Stimulated activated naive CD8-positive, alpha-beta T cell treated with anti-CD3 and anti-CD28 coated beads, Interleukin-15, Interleukin-2, amounts not matched to agents 100 U/mL and 50 U/mL, for 24 hours (primary cell): ENCODE measurements at places on chromosomes 2 and 18.

DNA sequence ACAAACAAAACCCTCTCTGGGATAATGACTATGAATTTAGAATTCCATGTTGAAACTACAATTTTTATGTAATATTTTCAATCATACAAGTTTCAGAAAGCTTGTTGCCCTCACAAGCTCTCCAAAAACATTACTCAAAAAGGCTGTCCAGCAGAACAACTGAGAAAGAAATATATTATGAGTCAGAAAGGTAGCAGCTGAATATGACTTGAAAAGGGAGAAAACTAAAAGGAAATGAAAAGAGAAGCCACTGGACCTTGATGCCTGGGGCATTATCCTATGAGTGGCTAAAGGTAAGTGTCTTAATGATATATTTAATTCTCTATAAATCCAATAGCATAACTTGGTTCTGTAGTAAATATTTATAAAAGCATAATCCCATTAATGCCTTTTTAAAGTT is 61.8 kb downstream of the NXPH2 start:
- DNase-seq = no peak

DNA sequence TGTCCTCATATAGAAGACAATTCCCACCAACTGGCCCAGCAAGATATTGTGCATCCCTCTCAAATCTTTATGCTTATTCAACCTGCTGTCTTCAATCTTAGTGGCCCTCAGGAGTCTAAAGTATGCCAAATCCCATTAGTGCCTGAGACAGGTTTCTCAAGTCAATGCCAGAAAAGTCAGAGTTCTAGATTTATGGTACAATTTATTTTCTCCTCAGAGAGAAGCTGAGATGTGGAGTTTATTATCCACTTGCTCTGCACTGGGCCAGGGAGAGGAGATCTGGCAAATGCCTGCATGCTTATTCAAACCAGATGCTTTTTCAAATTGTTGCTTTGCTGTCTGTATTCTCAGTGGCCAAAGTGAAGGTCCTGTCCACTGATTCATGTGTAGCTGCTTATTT is 825.2 kb downstream of the METTL4 start:
- no peak for DNase-seq

GRCh38 chr2:41387519-41387918 is 660.3 kb upstream of the PKDCC start:
- no peak for DNase-seq

GRCh38 chr2:37616677-37617005 is 54.8 kb downstream of the CDC42EP3 start:
- DNase-seq = no peak

- no peak for DNase-seq
Observed at GRCh38 chr2:162025121-162025911, 48.7 kb downstream of the DPP4 start.

DNA sequence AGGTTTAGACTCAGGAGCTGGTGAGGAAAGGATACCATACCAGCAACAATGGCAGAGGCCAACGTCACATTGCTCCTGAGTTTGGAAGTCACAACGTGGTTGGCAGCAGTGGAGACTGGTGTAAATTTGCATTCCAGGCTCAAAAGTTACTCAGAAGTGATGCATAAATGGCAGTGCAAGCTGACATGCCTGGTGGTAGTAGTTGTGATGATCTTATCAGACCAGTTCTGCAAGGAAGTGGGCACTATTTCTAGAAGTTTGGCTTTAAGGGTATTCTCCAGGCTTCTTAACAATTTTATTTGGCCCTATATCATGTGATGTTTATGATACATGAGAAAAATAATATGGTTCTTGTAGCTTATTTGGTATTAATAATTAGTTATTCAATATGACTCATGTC is 37.8 kb downstream of the CXCR4 start:
- no peak for DNase-seq

DNA sequence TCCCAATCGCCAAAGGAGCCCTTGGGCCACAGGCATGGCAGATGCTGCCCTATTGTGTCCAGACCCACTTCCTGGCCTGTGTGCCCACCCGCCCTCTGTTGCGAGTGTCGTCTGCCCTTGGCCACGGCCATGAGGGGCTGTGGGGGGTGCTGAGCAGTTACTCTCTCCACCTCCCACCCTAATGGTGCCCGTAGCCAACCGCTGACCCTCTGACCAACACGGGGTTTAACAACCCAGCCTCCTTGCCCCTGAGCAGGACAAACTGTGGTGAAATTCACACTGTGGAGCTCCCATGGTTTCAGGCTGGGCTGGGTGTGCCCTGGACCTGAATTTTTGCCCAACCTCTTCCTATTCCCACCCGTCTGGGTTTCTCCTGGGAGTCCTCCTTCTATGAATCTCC is 145.7 kb upstream of the HDAC4 start:
- no peak for DNase-seq

DNA sequence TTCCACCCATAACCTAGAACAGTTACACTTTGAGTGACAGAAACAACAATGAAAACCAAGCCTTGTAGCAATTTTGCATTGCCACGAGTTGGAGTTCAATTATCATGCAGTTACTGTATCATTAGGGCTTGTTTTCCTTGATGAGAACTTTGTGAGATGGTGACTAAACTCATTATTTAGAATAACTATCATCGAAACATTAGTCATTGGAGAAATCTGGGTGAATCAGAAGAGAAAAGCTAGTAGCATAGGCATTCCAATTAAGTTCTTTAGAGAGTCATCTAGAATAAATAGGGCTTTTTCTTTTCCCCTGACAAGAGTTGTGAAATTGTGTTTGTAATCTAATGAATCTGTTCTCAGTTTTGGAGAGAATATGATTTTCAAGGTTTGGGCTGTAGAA is 122.8 kb upstream of the DOCK10 start:
- DNase-seq = no peak

GRCh38 chr2:98102878-98103277 is 15.9 kb downstream of the VWA3B start:
- no peak for DNase-seq

- no peak for DNase-seq
Observed at GRCh38 chr18:67068608-67069007, 447.9 kb downstream of the DSEL start.

DNA sequence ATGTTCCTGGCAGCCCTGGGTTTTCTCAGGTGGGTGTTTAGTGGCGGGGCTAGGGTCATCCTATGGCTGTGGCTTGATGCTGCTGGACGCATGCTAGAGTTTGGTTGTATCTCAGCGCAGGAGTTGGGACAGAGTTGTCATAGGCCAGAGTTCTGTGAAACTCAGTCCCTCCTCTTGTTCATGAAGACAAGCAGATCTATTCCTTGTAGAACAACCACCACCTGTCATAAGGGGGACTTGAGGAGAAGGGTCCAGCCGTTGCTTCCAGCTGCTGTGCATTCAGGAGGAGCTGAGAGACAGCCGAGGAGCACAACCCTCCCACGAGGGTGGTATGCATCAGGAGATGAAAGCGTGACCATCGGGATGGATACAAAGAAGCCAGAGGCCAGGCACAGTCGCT is 26.4 kb downstream of the DCDC2C start:
- no peak for DNase-seq

GRCh38 chr2:109272461-109272860 is 143.5 kb downstream of the SH3RF3 start:
- no peak for DNase-seq

GRCh38 chr18:31684279-31685096 is at the start of gene B4GALT6:
Gene B4GALT6 (minus strand): TSS chr18:31684581. CDS start chr18:31684426, 155 bp downstream.
- DNase-seq = peak; percentile 29

DNA sequence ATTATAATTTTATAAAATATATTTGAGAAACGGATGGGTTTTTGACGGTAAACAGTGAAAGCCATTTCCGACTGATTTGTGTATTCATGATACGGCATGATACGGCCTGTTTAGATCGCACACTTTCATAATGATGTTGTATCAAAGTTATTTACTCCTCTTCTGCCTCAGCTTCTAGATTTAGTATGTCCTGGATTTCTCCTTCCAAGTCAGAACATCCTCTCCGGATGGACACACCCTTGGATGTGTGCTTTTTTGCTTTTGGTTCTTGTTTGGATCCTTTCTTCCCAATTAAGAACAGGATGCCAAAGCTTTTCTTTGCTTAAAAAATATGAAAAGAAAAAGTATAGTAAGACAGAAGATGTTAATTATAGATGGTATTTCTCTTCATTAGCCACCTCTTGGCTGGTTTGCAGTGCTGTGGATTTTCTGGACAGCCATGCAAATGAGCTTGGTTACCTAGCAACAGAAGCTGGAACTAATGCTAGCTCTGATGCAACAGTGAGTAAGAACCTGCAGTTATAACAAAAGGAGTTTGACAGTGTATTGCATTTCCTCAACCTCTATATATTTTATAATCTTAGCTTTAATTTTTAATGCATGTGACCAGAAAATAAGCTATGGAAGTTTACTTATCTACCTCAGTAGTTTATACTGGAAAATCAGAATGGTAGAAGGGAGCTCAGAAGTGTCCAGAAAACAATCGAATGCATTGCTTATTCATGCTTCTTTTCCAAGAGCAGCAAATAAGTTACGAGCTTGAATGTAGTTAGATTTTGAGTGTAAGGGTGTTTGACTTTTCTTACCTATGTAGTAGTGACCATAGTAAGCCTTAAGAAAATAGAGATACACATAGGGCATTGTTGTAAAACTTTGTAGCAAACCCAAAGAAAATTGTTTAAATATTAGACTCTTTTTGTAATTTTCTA is 27.9 kb downstream of the RMND5A start:
- DNase-seq = peak; percentile 27

DNA sequence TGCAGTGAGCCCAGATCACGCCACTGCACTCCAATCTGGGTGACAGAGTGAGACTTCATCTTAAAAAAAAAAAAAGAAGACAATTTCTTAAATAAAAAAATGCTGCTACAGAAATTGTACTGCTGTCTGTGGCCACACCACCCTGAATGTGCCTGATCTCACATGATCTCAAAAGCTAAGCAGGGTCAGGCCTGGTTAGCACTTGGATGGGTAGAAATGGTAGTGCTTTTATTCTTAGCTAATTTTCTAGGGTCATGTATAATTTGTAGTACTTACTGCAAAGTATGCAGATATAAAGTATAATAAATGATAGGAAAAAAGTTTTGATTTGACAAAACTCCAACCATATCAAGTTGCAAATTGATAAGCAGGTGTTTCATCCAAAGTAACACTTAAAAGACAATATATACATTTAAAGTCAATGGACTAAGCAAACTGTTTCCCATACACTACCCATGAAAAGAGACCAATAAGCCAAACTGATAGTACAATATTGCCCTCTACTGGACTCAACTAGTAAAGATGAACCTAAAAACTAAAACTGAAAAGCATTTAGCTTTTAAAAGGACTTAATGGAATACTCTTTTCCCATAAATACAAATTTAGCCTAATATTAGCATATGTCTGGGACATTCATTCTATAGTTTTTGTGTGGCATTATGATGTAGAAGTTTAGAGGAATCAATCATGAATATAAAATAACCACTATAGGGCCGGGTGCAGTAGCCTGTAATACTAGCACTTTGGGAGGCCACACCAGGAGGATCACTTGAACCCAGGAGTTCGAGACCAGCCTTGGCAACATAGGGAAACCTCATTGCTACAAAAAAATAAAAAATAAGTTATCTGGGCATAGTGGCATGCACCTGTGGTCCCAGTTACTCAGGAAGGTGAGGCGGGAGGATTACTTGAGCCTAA is 18.6 kb upstream of the PEX13 start:
- DNase-seq = no peak

DNA sequence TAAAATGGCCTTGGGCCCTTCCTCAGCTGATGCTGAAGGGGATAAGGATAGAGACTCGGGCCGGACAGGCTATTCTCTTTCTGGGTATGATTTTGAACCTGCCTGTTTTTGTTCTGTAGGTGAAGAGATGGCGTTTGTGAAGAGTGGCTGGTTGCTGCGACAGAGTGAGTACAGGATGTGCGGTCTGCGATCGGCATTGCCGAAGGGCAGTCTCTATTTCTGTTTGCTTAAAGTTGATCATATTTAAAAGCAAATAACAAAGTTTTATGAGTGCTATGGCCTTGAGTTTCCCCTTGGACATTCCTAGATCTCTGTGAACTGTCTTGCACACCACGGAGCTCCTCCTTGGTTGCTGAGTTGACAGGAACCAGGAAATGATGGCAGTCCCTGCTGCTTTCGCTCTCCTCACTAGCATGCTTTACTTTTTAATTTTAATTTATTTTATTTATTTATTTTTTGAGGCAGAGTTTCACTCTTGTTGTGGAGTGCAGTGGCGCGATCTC is 15.7 kb downstream of the PLEKHB2 start:
- no peak for DNase-seq

DNA sequence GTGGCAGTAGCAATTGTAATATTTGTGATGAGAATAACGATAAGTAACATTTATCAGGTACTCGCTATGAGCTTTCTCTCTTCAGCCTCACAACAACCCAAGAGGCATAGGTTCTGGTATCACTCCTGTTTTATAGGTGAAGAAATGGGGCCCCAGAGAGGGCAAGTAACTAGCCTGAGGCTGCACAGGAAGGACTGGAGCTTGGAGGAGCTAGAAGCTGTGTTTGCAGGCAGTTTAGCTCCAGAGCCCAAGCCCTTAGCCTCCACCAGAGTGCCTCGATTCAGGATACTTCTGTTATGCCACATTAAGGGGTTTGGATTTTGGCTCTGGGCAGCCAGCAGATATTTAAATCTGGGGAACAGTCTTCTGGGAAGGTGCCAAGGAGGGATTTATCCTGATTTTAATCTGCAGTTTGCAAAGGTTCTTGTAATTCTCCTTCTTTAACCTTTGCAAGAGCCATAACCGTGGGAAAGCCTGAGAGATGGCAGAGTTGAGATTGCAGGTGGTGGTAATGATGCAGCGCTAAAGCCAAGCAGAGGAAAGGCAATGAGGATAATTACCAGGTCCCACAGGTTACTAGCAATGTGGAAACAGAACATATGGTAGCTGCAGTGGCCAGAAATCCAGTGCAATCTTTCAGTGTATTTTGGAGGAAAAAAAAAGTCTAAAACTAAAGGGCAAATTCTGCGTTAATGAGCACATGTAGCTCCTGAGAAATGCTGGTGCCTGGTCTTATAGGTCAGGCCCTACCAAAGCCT is 9.1 kb downstream of the MOCOS start:
- no peak for DNase-seq

DNA sequence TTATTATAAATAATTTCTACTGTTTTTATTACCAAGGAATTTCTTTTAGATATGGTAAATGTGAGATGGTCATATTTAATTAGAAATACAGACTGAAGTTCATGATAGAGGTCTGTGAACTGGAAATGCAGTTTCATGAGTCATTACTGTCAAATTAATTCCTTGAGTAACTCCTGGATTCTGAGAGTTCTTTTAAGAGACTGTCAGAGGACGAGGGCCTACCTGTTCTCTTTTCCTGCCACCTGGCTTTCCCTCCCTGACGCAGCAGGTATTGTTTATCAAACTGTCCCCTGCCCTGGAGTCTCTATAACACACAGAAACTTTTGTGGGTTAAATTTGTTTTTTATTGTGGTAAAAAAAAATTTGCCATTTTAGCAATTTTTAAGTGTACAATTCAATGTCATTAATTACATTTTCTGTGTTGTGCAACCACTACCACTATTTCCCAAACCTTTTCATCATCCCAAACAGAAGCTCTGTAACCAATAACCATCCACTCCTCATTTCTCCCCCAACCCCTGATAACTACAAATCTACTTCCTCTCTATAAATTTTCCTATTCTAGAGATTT is 142.6 kb downstream of the DIS3L2 start:
- no peak for DNase-seq

DNA sequence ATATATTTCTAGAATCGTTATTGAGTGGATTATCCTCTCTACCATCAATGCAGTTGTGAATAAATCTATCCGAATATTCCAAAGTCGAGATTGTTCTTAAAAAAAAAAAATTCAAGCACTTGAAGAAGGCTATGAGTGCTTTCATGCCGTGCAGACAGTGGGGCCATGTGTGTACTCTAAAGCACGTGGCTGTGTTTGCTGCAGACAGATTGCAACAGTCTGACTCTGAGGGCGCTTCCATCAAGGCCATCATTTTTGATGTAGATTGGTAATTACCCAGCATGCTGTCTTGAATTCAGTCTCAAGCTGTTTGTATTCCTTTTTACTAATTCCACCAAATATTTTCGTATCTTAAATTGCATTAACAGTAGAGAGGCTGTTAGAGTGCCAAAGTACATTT is 325.9 kb upstream of the LINC00305 start:
- DNase-seq = no peak
